ENCODE measurements at places on chromosomes 1 and 21.

DNA sequence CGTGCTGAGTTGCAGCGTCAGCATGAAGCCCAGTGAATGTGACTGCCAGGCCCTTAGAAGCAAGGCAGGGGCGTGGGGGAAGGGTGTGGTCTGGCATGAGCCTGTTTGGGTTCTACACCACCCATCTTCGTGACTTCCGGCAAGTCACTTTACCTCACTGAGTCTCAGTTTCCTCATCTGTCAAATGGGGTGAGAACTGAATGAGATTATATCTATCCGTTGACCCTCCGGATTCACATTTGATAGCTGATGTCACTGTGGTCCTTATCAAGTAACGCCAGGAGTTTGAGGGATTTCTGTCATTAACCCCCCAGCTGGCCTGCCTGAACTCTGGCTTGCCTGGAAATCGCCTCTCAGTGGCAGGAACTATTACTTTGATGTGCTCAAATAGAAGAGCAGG lies 15.6 kb downstream of the MRPL37 start:
- DNase-seq, result no peak

DNA sequence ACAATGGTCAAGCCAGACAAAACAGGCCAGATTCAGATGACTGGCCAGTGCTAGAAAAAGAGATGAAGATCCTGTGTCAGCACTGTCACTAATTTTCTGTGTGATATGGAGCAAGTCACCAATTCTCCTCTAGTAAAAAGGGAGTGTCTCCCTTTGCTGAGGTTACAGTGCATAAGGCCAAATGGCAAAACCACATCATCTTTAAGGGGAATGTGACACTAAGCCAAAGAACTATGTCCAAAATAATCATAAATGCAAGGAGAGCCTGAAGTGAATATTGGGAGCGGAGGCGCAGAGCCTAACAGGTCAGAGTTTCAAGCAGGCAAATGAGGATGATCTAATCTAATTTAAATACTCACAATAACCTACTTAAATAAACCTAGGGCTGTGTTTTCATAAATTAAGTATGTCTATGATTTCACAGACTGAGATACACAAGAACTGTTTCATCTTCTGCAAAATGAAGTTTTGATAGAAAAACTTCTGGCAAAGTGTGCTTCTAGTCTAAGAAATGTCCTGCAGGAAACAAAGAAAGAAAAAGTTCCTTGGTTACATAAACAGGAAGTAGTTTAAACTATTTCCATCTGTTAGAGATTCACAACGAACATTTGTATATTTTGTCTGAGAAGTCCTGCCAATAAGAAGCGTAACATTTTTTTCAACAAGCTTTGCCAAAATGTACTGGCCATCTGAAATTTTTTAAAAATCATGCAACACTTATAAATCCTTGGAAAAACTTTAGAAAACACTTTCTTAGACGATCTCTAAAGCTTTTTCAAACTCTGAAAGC lies 290.2 kb downstream of the LRRC40 start:
- peak; percentile 68 for DNase-seq

- no peak for DNase-seq
Measured at GRCh38 chr1:43522431-43522775, 8.3 kb upstream of the PTPRF start.

GRCh38 chr1:23593556-23594148 lies 34.4 kb upstream of the ID3 start:
- DNase-seq, result no peak

DNA sequence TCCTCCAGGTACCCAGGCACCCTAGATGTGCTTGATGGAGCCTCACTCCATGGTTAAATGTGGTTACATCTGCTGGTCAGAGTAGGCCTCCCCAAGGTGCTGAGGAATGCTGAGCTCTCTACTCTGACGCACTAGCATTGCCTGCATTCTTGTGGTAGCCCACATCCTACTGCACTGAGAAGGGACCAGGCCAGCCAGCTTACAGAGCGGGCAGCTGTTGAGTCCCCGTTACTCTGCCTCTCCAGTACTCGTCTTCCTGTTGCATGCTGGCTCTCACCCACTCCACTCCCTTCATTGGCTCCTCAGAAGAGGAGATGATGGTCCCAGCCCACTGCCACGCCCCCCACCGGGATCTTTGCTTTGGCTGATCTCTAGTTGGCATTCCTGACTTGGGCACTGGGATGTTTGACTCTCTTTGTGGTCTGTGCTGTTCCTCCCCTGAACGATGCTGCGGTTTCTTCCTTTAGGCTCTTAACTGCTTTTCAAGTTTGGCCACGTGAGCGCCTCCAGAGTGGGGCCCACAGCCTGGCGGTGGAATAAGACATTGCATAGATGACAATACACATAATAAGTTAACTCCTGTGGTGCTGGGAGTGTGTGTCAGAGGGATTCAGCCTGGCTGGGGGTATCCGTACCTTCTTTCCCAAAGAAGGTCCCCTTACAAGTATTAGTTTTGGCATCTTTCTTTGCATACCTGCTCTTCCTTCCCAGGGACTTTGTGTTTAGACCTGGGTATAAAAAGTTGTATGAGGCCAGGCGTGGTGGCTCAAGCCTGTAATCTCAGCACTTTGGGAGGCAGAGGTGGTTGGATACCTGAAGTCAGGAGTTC lies 18.6 kb downstream of the AZIN2 start:
- peak; percentile 100 for DNase-seq

GRCh38 chr21:36163750-36164741 lies 7.4 kb downstream of the DOP1B start:
- no peak for DNase-seq

DNA sequence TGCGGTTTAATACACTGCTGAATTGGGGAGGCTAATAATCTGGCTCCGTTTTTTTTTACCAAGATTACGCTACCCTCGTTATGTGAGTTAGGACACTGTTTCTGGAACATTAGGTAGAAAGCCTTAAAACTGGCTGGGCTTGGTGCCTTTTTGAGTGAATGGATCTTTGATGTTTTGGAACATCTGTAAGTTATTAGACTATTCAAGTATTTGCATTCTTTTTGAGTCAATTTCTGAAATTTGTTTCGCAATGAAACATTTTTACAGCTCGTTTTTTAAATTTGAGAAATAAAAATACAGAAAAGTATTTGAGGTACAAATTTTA lies 106.9 kb downstream of the LTN1 start:
- peak; percentile 76 for DNase-seq

- DNase-seq, result no peak
Measured at GRCh38 chr1:32321712-32322291, 14.2 kb downstream of the MARCKSL1 start.

DNA sequence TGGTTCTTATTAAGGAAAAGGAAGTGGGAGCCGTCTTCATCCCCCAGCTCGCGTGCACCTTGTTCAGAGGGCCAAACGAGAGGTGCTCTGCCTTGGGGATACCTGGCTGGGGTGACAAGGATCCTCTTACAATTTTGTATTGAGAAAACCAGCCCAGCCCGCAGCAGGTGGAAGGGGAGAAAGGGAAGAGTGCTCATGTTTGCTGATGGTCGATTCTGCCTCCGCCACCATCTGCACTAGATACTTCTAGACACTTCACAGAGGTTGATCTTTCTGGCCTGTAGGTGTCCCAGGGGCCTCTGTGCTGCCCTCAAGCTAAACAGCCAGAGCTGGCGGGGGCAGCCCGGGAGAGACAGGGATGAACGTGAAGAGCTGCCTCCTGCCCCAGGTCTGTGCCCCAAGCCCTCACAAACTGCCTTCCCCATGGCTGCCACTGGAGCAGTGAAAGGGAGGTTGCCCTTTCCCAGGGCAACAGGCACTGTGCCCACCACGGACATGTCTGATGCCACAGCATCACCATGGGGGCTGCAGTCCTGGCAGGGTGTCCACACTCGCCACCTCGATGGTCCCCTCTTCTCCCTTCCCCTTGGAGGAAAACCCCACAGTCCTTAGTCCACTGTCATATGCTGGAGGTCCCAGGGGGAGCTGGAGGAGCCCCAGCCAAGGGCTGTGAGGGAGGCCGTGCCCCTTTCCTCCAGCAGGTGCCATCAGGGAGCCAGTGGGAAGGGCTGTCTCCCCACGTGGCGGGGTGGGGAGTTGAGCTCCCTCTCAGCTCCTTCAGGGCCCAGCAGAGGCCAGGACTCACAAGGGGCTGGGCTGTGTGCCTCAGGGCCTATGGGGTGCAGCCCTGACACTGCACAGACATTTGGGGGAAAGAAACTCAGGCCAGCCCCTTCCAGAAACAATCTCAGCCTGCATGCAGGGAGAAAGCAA lies 8.1 kb downstream of the ADPRS start:
- DNase-seq, result no peak

DNA sequence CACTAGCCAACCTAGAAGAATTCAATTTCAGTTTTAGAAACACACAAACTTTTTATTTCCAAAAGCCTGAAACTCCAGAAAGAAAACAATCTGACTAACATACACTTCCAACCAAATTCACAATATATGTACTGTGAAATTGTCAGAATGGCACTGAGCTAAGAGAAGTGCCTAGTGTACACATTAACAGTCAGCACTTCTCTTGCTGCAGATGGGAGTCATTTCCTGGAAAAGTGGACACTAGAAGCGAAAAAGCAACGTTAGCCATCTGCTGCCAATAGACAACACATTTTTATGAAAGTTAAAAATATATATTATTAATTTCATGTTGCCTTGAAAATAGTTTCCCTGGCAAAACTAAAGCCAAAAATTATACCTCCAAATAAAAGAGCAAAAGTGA lies 66.1 kb downstream of the EPS15 start:
- no peak for DNase-seq

DNA sequence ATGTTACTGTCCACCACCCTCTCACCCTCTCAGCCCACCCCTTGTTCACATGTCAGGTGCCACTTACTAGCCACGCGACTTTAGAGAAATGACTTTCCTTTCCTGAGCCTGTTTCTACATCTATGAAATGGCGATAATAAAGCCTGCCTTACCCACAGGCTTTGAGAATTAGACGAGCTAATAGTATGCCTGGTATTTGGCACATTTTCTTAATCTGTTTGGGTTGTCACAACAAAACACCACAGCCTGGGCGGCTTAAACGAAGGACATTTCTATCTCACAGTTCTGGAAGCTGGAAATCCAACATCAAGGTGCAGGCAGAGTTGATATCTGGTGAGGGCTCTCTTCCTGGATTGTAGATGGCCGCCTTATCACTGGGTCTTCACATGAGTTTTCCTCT lies 273.9 kb upstream of the FMN2 start:
- DNase-seq, result no peak

DNA sequence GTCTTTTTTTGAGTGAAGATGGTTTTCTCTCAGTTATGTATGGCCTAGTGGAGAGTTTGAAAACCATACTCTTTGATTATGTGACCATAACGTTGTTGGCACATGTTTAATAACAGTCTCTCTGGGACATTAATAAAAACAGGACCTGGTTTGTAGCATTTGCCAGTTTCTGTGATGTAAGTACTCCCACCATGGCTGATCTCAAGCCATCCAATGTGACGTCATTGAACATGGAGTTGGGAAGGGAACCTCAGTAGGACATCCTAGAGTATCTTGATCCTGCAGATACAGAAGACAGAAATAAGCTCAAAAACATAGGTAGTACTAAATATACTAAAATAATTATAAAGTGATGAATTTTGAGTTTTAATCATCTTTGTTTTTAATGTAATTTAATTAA lies 107.0 kb downstream of the ACTL8 start:
- DNase-seq, result no peak

All from fibroblast of upper back skin (primary cell).